ENCODE measurements at places on chromosomes 16 and 17.

- DNase-seq, result no peak
Observed at GRCh38 chr17:79871131-79871530, 31.9 kb upstream of the CBX4 start.

DNA sequence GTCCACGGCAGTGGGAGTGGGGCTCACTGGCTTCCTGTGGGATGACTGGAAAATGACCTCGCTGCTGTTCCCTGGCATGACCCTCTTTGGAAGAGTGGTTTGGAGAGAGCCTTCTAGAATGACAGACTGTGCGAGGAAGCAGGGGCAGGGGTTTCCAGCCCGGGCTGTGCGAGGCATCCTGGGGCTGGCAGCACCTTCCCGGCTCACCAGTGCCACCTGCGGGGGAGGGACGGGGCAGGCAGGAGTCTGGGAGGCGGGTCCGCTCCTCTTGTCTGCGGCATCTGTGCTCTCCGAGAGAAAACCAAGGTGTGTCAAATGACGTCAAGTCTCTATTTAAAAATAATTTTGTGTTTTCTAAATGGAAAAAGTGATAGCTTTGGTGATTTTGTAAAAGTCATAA, 7.8 kb upstream of the RNF213 start:
- DNase-seq, result peak; percentile 87

GRCh38 chr17:79943347-79944241, 92.1 kb downstream of the TBC1D16 start:
- no peak for DNase-seq

GRCh38 chr17:65078441-65079160, 22.1 kb upstream of the GNA13 start:
- DNase-seq, result no peak

GRCh38 chr17:3738562-3739295, 15.0 kb downstream of the HASPIN start:
- DNase-seq, result no peak

GRCh38 chr17:46873941-46874645, 22.7 kb downstream of the WNT9B start:
- peak; percentile 12 for DNase-seq

GRCh38 chr16:72853575-72854266, 194.2 kb downstream of the ZFHX3 start:
- DNase-seq, result peak; percentile 23

GRCh38 chr17:45388604-45389325, 43.9 kb downstream of the ARHGAP27 start:
- DNase-seq, result no peak

DNA sequence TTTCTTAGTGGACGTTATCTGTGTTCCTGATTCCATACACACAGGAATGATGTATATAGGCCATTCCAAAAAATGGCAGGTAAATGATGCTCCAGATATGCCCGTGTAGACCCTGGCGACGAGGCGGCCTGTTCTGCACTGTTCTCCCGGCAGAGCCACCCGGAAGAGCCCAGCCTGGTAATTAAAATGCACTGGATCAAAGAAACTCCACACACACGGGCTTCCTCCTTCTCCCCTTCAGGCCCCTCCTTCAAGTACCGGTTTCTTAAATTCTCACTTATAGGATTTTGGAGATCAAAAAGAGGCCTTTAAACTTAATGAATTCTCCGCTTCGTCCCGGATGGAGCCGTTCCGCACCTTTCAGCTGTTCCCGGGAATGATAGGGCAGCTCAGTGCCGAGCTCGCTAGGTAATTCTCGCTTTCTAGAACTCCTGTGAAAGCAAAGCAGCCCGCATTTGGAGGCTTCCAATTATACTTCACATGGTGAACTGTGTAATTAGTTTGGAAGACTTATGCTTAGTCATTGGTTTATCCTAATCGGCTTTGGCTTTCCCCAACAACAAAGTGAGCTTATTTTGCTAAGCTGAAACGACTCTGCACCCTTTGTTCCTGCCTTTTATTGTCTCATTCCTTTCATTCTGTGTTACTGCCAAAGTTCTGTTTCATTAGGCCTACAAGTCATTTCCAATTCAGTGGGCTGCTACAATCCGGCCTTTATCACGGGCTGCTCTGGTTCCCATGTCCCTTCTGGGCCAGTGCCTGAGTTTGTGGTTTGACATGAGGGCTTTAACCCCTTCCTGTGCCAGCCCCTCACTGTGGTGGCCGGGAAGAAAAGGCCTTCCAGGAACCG, 150.0 kb downstream of the MSI2 start:
- no peak for DNase-seq

- DNase-seq, result no peak
Observed at GRCh38 chr16:13254998-13255614, 353.7 kb downstream of the SHISA9 start.

DNA sequence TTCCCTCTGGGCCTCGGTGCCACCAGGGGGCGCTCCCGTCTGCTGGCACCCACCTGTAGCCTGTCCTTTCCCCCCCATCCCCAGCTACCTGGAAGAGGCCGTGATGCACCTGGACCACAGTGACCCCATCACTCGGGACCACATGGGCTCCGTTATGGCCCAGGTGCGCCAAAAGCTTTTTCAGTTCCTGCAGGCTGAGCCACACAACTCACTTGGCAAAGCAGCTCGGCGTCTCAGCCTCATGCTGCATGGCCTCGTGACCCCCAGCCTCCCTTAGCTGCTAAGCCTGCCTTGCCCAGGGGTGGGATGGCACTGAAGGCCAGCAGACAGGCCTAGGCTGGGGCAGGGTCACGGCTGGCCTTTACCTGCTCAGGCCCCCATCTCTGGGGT, 818 bp upstream of the NRN1L start:
- DNase-seq, result peak; percentile 67

DNA sequence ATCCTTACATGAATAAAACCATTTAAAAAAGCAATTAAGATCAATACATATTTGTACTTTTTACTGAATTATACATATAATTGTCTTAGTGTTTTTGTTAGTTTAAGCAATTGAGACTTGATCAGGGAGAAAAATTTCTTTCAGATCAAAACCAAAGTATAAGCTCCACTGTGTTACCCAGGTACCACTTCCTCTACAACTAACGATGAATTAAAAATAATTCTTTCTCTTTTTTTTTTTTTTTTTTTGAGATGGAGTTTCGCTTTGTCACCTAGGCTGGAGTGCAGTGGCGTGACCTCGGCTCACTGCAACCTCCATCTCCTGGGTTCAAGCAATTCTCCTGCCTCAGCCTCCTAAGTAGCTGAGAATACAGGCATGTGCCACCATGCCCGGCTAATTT, 6.8 kb downstream of the FBXO47 start:
- no peak for DNase-seq

DNA sequence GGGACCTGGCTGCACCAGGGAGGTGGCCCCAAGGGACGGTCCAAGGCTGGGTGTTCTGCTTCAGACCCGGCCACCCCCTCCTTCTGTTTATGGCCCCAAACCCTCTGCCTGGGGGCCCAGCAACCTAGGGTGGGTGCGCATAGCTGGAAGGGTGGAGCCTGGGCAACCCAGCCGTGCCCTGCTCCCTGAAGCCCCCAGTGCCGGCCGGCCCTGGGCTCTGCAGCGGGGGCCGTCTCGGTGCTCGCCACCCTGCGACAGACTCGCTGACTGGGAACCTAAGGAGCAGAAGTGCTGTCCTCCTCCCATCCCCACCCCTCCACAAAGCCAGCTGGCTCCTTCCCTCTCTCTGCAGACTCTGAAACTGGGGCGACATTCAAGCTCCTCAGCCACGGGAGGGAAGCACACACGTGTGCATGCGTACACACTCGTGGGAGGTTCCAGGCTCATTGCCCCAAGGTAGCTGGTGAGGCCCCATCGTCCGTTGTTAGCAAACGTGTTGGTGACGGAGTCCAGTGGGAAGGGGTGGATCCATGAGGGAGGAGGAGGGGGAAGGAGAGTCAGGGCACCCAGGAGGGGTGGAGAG, 43.4 kb downstream of the ENGASE start:
- no peak for DNase-seq

DNA sequence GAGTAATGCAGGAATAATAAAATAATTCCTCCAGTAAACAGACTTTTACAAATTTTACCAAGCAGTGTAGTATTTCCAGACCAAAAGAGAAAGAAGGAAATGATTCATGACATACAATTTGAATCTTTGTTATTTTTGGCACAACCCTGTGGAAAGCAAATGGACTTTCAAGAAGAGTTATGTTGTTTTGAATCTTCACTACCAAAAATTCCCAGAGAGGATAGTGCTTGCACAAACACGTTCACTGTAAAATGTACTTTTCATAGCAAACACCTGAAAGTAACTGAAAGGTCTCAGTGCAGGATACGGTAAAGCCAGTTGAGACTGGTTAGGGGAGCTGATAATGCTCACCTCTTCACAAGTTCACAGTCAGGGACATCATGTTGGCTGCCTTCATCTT, 107.1 kb downstream of the USP22 start:
- no peak for DNase-seq

GRCh38 chr16:83458612-83459011, 349.2 kb upstream of the HSBP1 start:
- DNase-seq, result peak; percentile 3

DNA sequence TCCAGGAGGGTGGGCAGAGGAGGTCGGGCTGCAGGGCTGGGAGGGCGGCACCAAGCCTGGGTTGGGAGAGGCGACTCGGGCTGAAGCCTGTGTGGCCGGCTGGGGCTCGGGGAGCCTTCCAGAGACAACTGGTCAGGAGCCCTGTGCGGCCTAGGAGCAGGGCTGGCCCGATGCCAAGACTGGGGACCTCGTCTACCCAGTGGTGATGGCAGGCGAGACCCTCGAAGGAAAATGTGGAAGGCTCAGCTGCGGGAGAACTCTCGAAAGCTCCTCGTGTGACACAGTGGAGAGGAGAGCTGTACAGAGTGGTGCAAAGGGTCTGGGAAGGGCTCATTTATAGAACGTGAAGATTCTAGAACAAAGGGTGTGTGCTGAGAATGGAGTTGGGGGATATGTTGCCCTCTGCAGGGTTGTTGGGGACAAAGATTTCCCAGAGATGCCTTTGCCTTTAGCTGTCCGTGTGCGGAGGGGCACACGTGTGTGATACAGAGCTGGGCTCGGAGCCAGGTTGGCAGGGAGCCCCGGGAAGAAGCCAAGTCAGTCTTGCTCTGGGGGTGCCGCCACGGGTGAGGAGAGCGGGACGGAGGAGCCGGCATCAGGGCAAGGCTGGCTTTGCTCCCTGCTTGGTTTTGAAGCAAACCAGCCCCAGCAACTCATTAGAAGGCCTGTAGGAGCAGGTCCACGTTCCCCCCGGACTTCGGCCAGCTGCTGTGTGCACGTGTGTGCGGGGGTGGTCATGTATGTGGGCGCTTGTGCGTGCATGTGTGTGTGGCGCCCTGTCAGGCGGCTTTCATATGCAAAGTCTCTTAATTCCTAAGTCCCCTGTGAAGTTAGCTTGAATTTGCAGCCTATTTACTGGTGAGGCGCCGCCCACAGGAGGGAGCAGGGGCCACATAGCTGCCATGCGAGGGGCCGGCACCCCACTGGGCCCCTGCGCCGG, 132.4 kb upstream of the CHMP6 start:
- DNase-seq, result no peak

DNA sequence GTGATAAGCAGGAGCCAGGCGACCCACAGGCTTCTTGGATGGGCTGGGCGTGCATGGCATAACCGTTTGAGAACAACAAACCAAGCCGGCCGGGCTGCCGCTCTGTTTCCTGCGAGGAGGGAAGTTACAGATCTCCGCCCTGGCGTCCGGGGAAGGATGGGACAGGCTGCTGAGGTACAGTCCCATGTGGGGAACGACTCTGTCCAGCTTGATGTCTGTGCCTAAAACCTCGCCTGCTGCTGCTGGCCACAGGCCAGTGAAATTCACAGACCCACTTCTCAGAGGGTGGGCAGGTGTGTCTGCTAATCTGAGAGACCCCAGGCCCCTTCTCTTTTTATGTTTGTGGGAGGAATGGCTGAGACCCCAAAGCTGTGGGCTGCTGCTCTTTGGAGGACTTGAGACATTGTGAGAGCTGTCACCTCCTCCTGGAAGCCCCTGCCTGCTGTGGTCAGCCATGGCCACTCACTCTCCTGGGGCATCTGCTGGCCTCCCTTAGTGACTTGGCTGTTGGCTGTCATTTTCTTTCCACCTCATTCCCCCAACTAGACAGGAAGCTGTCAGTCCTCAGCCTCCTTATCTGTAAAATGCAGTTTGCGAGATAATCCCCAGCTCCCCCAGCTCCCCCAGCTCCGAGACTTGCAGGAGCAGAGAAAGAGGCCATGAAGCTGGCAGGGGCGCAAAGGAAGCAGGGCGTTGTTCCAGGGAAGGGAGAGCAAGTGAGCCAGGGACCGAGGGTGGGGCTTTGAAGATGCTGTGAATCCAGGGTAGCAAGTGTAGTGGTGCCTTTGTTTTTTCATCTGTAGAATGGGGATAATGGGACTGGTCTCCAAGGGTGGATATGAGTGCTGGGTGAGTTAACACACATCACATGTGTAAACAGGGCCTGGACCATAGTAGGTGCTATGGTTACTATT, 51.0 kb downstream of the CMIP start:
- no peak for DNase-seq

DNA sequence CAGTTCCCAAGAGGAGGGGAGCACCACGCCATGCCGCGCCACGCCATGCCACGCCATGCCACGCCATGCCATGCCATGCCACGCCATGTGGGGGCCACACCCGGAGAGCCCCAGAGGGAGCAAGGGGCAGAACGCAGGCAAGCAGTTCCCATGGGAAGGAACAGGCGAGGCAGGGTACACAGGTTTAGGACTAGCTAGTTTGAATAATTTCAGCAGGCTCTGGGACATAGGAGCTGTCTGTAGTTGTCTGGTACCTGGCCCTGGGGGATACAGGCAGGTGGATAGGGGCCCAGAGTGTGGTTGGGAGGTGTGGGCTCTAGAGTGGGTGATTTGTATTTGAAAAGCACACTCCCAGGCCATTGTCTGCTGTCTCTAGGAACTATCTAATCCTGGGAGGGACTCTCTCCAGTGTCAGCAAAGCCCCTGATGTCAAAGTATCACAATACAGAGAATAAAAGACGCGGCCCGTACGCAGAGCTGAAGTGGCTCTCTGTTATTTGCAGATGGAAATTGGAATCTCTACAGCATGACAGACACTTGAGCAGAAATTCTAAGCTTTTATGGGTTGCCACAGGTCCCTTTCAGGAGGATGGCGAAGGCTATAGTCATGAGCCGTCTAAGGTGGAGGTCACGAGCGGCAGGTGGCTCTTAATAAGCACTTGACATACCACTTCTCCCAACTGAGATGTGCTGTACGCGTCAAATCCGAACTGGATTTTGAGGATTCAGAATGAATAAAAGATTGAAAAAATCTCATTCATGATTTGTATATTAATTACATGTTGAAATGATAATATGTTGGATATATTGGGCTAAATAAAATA, 220.8 kb upstream of the TNRC6C start:
- no peak for DNase-seq

GRCh38 chr17:4789701-4789950, 862 bp downstream of the GLTPD2 start:
- no peak for DNase-seq

- DNase-seq, result no peak
Observed at GRCh38 chr17:65498816-65499215, 62.6 kb downstream of the AXIN2 start.

GRCh38 chr16:88785106-88785924, at the start of gene PIEZO1:
Gene PIEZO1 (minus strand): TSS chr16:88785220. CDS start chr16:88784964, 256 bp downstream.
- peak; percentile 68 for DNase-seq
